Neural cell (in vitro differentiated cells): ENCODE measurements at places on chromosomes 13 and 19. TPM values are rescaled to one million over a fixed set of nuclear protein-coding genes. Genes with fewer than 3 reads are reported as not detected.

The ZNF132 gene
- 0.77 and 1.0 TPM in 2 replicates for polyA plus RNA-seq

The OR10H1 gene
- not detected in 2 replicates for polyA plus RNA-seq

The HSPBP1 gene
- polyA plus RNA-seq = 61.1 and 86.8 TPM in 2 replicates

The PODNL1 gene
- polyA plus RNA-seq = not detected in 2 replicates

The EFNA2 gene
- polyA plus RNA-seq = 9.8 and 10.3 TPM in 2 replicates

The SLC25A42 gene
- polyA plus RNA-seq = 22.7 and 25.3 TPM in 2 replicates
